ENCODE measurements at places on chromosomes 4 and X.

DNA sequence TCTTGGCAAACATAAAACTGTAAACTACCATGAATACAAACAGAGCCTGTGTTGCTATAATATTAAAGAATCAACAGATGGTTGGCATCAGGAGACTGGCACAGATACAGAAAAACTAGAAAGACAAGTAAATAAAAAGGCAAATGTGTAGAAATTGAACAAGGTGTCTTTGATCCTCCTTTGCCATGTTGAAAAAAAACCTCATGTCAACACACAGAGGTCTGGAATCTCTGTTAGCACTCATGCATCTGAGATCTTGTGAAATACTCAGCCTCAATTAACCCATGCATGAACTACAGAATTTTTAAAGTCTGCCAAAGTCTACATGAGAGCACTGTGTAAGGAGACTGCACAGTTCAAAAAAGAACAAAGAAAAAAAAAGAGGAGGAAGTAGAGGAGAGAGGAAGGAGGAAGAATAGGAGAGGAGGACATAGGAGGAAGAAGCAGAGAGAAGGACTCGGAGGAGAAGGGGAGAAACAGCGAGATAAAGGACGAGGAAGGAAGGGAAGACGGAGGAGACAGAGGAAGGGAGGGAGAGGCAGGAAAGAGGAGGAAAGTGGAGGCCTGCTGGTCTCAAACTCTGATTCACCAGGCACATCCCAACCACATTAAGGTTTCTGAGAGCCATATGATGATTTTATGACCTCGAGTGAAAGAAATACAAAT lies 52.8 kb downstream of the PRDM5 start:
- no peak for DNase-seq

GRCh38 chr4:156298230-156298629 lies 344.6 kb upstream of the CTSO start:
- no peak for DNase-seq

GRCh38 chr4:1504595-1505500 lies 98.6 kb upstream of the NKX1-1 start:
- DNase-seq, result no peak

GRCh38 chr4:5958199-5958735 lies 60.0 kb downstream of the C4orf50 start:
- DNase-seq, result no peak

GRCh38 chrX:45240301-45240700 lies 39.6 kb upstream of the DIPK2B start:
- no peak for DNase-seq

DNA sequence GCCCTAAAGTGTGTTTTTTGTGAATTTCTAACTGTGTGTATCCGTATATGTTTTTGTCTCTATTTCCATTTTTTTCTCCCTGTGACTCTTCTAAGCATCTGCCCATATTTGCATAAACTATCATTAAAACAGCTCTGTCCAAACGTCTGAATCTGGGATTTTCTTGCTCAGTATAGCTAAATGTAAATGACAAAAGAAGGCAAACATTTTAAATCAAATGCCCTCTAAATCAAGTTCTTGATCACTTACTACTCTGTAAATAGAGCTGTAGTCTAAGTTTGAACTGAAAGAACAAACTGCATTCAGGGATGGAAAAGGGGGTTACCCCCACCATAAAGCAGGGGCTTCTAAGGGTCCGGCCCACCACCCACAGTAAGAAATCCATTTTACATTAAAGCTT lies 432.0 kb upstream of the FAM241A start:
- DNase-seq, result no peak

GRCh38 chrX:128781506-128781905 lies 729.3 kb upstream of the ACTRT1 start:
- no peak for DNase-seq

GRCh38 chrX:8946563-8946962 lies 87.4 kb downstream of the FAM9B start:
- DNase-seq, result no peak

DNA sequence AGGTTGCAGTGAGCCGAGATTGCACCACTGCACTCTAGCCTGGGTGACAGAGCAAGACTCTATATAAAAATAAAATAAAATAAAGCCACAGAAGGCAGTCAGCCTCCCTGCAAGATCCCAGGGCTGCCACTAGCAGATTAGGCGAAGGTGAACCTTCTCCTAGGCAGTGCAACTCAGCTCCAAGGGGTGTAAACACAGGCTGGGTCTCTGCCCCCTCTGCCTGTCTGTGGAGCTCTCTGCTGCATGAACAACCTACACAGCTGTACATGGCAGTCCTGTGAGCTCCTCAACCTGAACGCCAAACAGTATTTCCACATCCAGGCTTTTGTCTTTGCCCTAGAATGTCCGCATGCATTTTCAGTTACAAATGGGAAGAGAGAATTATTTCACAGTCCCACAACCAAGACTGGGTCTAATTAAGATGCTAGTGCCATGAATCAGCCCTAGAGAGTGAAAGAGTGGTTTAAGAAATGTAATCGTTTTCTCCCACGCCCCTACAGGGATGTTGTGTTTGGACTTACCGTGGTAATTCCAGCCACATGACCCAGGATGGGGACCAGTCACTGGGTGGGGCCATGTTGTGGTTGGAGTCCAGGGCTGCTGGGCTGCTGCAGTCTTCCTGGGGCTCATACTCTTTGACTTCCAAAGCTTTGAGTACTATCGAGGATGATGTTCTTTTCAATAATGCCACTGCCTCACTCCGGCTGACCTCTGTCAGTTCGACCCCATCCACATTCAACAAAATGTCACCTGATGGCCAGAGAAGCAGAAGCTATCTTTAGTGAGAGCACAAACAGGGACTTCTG lies 99.0 kb downstream of the FIP1L1 start:
- DNase-seq, result no peak

DNA sequence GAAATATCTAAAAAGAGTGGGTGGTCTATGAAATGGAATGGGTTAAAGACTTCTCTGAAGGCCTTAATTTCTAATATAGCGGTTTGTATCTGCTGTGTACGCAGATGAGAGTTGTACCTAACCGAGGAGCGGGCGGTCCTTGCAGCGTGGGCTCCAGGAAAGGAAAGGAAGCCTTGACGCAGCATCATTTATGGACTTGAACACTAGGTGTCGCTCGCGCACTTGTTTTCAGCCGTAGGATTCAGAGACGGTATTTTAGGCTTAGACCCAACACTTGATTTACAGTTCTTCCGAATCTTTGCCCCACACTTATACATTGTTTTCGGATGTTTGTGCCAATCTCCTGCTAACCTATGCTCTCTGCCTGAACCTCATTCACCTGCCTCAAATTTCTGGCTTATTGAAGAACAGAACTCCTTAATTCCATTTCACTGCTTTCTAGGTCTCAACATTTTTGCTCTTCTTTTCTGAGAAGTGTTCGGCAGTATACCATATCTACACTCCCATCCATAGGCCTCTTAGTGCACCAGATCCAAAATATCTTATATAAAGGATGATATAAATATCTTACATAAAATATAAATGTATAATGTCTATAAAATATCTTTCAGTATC lies 48.9 kb upstream of the AADAT start:
- peak; percentile 23 for DNase-seq

- DNase-seq, result no peak
These were observed 22.5 kb upstream of the MYOZ2 start for GRCh38 chr4:119113033-119113655.
